GM04504 (cell line): ENCODE measurements at places on chromosomes 5 and 9.

DNA sequence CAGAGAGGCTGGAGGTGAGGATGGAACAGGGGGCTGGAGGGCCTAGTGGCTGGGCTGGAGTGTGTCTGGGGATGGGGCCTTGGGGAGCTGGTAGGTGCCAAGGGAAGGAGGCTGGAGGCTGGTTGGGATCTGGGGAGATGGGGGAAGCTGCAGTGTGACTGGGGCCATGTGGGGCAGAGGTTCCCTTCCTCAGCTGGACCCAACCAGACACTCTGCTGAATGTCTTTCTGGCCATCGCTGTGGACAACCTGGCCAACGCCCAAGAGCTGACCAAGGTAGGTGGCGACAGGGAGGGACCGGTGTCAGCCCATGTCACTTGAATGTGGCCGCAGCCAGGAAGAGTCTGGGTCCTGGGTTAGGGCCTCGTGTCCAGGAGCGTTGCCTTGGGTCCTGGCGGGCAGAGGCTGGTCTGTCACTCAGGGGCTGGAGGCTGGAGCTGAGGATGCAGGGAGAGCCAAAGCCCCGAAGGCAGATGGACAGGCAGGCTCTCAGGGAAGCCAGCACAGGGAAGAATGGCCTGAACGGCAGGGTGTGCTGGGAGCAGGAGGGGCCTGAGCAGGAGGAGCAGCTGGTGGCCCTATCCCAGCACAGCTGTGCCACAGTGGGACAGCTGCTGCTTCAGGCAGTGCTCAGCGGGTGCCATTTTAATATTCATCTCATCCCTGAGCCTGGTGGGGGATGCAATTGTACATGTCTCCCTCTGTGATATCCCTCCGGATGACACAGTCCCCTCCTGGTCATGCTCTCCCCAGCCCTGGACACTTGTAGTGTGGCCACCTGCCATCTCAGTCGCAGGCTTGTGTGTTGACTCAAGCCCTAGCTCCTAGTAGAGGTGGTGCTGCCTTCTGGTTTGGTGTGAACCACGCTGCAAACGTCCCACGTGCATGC lies 132.5 kb downstream of the CACNA1B start:
- DNase-seq, result no peak

DNA sequence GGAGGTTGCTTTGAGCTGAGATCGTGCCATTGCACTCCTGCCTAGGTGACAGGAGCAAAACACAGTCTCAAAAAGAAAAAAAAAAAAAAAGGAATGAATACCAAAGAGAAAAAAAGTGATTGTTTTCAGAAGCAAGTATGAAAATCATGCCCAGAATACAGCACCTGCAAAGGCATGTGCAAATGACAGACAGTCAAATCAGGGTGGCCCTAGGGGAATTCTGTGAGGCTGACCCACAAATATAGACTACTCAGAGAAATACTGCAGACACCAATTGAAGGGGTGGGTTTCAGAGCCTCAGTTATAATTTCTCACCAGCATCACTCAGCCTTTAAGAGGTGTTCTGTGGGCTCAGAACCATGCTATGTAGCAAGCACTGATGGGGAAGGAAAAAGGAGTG lies 28.6 kb downstream of the DCAF12 start:
- no peak for DNase-seq

DNA sequence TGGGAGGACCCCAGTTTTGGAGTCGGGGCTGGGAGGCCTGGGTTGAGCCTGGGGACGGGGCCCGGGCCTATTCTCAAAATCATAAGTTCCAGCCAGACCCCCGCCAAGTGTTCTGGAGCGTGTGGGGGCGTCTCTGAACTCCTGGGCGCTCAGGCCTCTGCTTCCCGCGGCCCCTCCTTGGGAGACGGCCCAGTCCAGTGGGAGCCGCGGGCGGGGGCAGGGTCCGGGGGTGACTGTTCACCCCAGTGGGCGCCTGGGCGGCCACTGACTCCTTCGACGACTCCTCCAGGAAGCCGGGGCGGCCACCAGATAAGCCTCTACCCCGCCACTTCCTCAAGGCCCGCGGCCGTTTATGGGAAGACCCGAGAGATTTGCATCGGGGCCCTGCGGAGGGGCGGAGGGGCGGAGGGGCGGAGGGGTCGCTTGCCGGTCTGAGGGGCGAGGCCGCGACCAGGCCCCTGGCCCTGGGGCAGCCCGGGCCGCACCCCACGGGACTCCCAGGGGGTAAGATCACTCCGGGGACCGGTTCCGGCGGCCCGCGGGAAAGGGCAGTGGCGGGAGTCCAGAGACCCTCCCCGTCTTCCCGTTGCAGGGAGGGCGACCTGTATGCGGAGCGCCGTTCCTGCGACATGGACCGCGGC lies 655 bp downstream of the TOR4A start:
- no peak for DNase-seq

DNA sequence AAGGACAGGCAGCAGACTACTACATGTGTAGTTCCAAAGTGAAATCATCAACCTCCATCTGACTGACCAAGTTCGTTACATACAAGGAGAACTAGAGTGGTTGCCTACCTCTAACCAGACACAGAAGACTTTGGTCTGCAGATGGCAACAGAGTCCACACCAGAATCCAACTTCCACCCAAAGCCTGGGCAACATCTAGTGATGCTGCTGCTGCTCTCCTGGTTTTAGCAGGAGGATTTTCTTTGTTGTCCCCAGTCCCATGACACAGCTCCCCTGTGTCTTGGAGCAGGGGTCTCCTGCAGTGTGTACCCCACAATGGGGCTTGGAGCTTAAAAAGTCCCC lies 46.4 kb upstream of the APC start:
- no peak for DNase-seq

DNA sequence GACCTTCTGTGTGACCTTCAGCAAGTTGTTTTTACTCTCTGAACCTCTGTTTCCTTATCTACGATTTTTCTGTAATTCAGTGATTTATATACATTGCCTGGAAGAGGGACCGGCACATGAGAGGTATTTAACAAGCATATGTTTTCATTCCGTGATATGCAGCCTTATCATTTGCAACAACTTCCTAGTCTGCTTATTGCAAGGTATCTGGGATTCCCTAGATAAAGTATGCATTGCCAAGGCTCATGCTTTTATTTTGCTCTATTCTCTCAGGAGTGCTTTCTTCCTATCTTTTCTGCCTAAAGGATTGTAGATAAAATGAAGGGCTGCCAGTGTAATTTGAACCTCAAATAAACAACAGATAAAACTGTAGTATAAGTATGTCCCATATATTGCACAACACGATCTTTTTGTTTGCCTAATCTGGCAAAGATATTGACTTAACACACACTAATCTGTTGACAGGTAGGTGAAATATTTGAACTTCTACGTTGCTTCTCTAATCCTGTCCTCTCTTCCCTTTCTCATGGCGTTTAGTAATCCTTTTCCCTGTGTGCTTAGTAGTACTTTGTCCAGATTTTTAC lies 377.2 kb upstream of the TNC start:
- DNase-seq, result no peak

GRCh38 chr9:71637926-71638325 lies 130.4 kb downstream of the CEMIP2 start:
- DNase-seq, result no peak
